IPS DF 6.9 (cell line): ENCODE measurements at places on chromosomes 7 and 10.
A peak's percentile ranks its signal among the peaks of the same experiment; 100 is the strongest.

DNA sequence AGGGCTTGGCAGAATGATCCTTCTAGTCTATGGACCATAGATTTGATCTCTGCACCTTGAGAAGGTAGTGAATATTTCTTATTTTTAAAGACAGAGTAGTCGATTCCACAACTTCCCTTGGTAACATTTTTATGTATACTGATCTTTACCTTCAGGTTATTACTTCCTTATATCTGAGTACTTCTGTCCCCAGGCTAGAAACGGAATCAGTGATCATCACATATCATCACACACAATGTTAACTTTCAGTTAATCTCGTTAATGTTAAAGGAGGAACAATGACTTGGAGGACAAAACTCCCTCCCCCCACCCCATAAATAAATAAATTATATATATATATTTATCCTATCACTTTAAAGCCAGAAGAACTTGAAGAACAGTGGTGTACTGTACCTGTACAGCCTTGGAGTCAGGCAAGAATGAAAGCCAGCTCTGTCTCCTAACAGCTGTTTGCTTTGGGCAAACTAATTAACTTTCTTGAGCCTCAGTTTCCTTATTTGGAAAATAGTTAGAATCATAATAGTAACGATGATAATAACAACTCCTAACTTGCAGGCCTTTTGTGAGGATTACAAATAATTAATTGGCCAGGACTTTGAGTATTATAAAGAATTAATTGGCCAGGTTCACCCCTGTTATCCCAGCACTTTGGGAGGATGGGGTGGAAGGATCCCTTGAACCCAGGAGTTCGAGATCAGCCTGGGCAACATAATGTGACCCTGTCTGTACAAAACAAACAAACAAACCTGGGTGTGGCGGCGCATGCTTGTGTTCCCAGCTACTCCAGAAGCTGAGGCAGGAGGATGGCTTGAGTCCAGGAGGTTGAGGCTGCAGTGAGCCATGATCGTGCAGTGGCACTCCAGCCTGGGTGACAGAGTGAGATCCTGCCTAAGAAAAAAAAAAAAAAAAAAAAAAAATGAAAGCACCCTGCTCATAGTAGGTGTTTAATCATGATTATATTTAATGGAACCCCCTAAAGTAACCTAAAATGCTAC, 63.5 kb downstream of the SAMD9 start:
- DNase-seq: no peak

- no peak for DNase-seq
Measured at GRCh38 chr10:84493951-84494848, 165.8 kb downstream of the CCSER2 start.

- no peak for DNase-seq
Measured at GRCh38 chr10:62454687-62455397, 80.7 kb downstream of the ZNF365 start.

- DNase-seq: no peak
Measured at GRCh38 chr7:7671361-7671760, 30.8 kb downstream of the UMAD1 start.

DNA sequence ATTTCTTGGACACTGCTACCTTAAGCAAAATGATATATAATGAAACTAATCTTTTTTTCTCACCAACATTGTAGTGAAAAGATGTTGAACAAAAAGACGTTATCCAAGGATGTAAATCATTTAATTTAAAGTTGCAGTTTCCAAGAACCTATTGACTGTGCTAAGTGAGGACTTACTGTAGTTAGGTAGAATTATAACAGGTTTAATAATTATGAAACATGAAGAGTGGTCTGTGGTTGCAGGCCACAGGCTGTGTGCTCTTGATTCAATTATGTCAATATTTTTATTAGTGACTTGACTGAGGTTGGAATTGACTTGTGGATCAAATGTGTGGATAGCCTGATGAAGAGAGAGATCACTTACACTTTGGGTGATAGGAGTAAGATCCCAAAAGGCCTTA, 478.1 kb downstream of the AUTS2 start:
- no peak for DNase-seq

- no peak for DNase-seq
Measured at GRCh38 chr10:59387951-59388670, 25.8 kb upstream of the FAM13C start.

- DNase-seq: no peak
Measured at GRCh38 chr7:113085781-113086390, 741 bp downstream of the GPR85 start.

- DNase-seq: no peak
Measured at GRCh38 chr10:89274928-89275327, 23.4 kb upstream of the LIPA start.

DNA sequence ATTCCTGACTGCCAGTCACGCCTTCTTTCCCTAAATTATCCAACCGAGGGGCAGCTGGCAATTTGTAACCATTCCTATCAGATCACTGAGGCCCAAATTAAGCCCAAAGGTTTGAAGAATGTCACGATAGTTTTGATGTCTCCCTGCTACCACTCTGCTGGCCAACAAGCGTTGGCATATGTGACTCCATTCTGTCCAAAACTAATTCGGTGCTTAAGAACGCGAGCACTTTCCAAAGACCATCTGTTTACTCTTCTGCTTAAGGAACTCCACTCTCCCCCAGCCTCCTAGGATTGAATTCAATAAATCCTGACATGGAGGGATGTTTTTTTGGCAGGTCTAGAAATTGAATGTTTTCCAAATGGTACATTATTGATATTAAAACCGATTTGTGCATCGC, 131.5 kb upstream of the CTBP2 start:
- no peak for DNase-seq

- DNase-seq: no peak
Measured at GRCh38 chr10:132984008-132984295, 41.6 kb upstream of the CFAP46 start.

DNA sequence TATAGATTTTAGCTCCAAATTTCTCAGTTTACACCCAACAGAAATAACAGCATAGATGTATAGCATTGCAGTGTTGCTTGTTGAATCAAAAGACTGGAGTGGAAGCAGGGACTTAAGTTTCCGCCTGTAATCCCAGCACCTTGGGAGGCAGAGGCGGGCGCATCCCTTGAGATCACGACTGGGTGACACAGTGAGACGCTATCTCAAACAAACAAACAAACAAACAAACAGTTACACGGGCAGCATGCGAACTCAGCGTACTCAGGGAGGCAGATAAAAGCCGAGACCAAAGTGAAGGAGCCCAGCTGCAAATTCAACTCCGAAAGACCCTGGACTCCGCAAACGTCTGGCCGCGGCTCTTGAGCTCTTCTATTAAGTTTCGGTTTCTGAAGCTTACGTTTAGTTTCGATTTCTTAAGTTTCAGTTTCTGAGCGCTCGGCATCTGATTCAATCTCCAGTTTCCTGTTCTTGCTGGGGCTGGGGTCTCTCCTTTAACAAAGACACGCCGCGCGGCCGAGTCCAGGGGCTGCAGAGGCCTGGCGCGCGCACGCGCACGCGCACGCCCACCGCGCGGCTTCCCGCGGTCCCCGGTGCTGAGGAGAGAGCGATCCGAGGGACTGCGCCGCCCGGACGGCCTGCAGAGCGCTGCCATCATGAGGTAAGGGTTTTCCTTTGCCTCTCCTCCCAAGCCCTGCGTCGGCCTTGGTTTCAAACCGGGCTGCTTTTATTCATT, at the start of gene IFIT5:
Gene IFIT5, plus strand, starts transcription at position 423 of the 733 bp plus-strand sequence. Its CDS starts 231 bp downstream, at position 654.
- DNase-seq: peak; percentile 39

DNA sequence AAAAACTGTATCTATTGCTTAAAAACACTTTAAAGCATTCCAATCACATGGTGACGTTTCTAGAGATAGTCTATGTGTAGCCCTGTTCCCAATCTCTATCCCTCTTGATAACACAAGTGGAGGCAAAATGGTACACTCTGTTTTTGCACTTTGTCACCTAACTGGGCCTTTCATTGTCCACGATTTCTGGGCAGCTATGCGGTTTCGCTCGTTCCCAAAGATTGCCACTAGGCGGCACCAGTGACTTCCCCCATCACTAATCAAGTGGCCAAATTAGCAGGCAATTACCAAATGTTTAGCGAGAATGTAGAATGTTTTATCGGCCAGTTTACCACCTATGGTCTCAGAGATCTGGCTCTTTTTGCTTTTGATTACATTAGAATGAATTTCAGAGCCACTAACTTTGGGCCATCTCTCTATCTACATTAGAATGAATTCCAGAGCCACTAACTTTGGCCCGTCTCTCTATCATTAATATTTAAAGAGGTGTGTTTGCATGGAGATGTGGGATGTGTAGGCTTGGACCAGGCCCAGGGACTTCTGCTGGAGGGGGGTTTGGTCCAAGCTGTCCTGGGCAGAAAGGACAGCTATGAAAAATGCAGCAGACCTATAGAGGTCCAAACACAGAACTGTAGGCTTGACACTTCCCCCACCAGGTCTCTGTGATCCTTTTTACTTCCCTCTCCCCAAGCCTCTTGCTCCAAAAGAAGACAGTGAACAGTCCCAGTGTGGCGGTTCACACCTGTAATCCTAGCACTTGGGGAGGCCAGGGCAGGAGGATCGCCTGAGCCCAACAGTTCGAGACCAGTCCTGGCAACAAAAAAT, 90.1 kb downstream of the EPC1 start:
- no peak for DNase-seq

- no peak for DNase-seq
Measured at GRCh38 chr7:112985377-112985987, 101.1 kb downstream of the GPR85 start.

DNA sequence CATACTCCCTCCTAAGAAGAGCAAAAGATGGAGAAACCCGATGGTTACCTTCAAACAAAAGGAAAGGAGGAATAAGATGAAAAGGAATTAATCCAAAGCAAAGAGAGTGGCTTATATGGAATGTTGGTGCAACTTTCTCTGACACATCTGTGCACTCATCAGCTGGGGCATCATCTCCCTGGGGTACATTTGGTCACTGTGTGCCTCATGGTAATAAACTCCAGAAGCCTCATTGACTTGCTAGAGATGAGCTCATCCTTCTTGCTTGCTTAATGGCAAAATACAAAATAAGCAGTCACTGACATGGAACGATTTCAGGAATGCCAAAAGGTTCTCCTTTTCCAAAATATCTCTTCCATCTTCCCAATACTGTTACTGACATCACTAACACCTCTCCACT, 22.5 kb downstream of the CAV1 start:
- DNase-seq: no peak

GRCh38 chr7:121873289-121874194, 581 bp downstream of the PTPRZ1 start:
- no peak for DNase-seq

- DNase-seq: peak; percentile 13
Measured at GRCh38 chr7:80499350-80499953, 12.4 kb downstream of the GNAT3 start.

DNA sequence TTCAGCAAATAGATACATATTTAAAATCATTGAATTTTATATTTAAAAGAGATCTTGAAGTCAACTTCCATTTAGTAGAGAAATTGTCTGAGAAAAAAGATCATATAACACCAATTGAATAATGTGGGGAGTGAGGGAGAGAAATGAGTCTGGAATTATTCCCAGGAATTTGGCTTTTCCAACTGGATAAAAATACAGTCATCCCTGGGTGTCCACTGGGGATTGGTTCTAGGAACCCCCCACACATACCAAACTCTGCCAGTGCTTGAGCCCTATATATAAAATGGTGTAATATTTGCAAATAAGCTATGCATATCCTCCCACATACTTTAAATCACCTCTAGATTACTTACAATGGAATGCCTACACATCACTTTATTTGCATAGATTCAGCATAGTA, 162.8 kb upstream of the SEMA3C start:
- no peak for DNase-seq

DNA sequence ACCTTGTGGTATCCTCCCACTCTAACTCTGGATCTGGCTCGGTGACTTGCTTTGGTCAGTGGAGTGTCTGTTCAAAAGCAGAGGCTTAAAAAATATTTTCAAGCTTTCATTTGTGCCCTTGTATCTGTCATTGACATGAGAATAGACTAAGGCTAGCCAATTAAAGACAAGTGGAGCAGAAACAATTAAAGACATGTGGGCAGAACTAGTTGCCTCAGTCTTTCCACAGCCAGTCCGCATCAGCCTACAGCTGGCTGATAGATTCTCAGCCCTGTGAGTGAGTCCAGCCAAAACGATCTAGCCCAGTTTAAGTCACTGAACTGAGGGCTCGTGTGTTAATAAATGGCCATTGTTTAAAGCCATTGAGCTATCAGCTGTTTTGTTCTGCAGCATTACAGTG, 185.2 kb upstream of the DGKB start:
- no peak for DNase-seq

DNA sequence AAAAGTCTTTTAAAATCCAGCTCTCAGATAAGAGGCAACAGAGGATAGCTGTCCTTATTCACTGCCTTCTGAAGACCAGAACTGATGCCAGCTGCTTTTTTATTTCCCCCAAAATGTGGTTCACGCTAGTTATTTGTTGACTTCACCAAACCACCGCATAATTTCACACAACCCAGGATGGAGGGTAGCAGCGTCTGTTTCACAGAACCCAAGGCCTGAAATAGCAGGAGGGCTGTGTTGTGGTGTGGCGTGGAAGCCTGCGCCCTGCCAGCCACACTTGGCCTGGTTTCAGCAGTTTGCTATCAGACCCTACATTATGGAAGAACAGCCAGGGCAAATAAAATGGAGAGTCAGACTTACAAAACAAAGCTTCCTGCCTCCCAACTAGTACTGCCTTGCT, 155.4 kb downstream of the DYNC1I1 start:
- DNase-seq: no peak

DNA sequence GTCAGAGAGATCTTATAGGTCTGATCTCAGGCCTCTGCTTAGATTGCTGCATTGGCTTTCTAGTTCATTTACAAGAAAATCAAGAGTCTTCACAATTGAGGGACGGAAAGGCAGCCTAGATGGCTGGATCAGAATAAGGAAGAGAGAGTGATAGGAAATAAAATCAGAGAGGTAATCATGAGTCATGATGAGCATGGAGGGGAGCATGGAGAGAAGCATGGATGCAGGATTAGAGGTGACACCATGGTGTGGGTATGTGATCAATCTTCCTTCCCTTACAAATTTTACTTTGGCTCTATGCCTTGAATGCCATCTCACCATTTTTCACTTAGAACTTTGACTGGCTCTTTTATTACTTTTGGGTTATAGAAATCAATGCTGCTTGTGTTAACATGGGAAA, 1.4 kb downstream of the BCCIP start:
- DNase-seq: no peak

GRCh38 chr10:123463181-123463580, 203.0 kb upstream of the GPR26 start:
- no peak for DNase-seq

DNA sequence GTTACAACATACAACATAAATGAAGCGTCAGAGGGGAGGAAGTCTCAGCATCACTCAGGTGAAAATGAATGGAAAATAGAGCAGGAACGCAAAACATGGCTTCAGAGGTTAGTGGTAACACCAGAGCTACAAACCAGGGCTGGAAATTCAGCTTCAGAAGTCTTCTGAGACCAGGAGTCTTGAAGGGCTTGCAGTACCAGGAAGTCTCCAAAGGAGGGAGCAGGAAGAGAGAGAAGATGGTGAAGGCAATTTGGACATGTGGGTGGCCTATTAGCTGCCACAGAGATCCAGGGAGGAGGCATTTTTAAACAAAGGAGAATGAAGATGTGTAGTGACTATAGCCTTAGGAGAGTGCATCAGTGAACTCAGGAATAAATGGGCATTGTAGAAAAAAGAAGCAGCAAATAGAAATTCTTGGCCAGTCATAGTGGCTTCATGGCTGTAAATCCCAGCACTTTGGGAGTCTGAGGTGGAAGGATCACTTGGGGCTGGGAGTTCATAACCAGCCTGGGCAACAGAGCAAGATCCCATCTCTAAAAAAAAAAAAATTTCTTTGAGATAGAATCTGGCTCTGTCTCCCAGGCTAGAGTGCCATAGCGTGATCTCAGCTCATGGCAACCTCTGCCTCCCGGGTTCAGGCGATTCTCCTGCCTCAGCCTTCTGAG, 9.3 kb upstream of the TET1 start:
- peak; percentile 84 for DNase-seq

- DNase-seq: no peak
Measured at GRCh38 chr7:48938539-48939295, 14.4 kb downstream of the CDC14C start.
